ENCODE measurements at places on chromosomes 7 and 10.

DNA sequence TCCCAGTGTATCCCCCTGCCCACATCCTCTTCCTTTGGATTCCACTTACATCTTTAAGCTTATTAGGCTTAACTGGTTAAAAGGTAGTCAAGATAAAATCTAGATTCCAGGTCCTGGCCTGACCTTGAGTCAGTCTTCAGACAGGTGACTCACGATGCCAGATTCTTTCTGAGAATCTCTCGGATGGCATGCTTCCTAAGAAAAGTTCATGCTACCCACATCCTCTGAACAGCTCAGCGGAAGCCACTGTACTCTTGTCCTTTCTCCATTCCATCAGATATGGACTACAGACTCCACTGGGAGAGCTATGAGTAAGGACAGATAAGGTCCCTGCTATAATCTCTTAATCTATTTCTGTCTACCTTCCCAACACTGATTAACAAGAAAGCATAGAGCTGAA is 43.4 kb downstream of the DNMBP start:
- DNase-seq, result no peak

GRCh38 chr7:93055543-93056107 is 62.2 kb downstream of the SAMD9 start:
- DNase-seq, result no peak

DNA sequence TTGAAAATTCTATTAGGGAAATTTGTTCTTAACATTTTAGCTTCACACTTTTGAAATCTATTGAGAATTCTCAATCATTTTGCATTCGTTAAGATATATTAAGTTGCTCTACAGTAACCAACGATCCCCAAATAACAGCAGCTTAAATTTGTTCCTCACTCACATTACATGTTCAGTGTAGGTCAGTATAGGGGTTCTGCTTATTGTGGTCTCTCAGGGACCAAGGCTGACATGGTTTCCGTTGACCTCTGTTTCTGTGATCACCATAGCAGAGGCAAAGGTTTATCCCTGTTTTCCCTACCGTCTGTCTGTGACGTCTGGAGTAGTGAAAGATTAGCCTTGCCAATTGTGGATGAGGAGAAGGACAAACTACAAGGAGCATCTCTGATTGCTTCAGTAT is 235.0 kb upstream of the CSTF2T start:
- no peak for DNase-seq

GRCh38 chr7:45156516-45157272 is 897 bp upstream of the RAMP3 start:
- no peak for DNase-seq

DNA sequence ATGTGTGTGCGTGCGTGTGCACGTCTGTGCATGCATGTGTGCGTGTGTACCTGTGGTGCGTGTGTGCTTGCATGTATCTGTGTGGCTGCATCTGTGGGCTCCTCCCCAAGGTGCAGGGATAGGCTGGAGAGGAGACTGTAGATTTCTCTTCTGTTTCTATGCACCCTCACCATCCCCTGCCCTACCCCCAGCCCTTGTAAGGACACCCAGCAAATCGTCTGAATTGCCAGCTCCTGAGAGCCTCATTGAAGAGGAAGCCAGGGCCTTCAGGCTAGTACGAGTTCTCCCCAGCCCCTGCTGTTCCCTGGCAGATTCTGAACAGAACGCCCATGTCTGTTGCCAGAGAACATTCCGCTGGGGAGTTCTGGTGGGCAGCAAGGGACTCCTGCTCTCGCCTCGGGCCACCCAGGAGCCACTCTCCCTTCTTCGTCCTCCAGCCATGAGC is 17.0 kb upstream of the TRIM8 start:
- no peak for DNase-seq

- DNase-seq, result no peak
Observed at GRCh38 chr10:97119058-97119745, 66.6 kb downstream of the SLIT1 start.

DNA sequence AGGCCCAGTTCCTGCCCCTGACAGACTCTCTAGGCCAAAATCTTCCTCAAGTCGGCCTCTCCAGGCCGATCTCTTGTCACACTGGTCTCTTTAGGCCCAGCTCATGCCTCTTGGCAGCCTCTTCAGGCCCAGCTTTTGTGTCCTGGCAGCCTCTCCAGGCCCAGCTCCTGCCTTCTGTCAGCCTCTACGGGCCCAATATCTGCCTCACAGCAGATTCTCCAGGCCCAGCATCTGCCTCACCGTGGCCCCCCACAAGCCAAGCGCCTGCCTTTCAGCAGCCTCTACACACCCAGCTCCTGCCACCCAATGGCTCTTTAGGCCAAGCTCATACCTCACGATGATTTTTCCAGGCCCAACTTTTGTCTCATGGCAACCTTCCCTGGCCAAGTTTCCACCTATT is 33.0 kb upstream of the VKORC1L1 start:
- no peak for DNase-seq

DNA sequence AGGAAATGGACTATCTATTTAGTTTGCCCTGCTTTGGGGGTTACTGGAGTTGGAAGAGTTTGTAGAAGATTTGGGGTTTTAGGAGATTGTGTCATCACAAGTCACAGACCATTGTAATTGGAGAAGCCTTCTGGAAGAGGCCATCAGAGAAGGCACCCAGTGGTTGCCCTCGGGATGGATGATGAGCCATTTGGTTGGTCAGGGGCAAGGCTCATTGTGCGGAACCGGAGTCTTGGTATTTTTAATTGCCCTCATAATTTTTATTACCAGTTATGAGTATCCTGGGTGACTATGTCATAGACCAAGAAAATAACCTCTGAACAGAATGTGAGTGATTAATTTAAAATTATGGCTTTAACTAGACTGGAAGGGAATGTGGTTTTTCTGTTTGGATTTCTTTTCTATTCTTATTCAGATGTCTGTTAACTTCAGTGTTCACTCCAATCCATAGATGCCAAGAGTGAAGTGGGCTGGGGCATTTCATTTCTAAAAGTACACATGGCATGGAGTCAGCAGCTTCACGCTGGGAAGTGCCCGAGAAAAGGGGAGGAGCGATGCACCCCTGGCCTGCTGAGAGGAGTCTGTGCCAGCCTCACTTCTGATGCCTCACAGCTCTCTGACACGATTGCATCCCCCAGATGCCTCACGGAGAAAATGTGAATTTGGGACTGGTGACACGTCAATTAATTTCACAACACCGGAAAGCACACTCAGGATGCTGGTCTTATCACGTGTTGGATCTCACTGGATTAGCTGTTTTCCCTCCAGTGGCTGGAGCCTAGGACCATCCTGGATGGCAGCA is 225.6 kb upstream of the IGFBP3 start:
- DNase-seq, result no peak

GRCh38 chr10:29993319-29993915 is 66.0 kb downstream of the JCAD start:
- DNase-seq, result no peak

GRCh38 chr10:122233857-122234348 is 37.2 kb upstream of the BTBD16 start:
- DNase-seq, result no peak

DNA sequence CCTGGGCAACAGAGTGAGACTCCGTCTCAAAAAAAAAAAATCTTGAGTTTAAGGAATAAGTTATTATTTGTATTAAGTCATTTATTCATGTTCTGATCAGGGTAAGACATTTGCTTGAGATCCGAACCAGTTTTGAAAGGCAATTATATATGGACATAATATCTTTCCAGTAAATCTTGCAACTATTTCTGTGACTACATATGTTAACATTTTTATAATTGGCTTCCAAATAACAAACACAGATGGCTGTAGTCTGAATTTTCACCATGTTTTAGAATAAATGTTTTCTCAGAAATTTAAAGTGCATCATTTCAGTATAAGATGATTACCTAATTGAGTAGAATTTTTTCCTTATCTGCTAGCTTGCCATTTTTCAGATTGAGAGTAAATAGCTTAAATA is 21.2 kb downstream of the AKAP9 start:
- no peak for DNase-seq

DNA sequence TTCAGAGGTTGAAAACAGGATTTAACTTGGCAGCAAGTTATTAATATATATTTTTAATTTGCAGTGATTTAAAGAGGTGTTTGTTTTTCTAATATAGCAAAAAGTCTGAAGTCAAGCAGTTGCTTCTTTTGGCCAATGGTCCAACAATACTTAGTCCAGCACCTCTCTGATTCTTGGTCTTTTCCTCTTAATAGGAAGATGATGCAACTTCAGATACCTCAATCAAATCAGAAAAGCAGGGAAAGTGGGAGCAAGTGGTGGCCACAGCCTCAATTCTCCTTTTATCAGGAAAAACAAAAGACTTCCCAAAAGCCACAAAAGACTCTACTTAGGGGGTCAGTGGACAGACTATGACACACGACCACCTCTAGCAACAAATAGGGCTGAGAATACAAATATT is 133.6 kb upstream of the LRGUK start:
- no peak for DNase-seq

GRCh38 chr7:66015440-66016130 is 33.6 kb upstream of the GUSB start:
- no peak for DNase-seq

- DNase-seq, result no peak
Observed at GRCh38 chr7:2872296-2872874, 28.3 kb upstream of the GNA12 start.

DNA sequence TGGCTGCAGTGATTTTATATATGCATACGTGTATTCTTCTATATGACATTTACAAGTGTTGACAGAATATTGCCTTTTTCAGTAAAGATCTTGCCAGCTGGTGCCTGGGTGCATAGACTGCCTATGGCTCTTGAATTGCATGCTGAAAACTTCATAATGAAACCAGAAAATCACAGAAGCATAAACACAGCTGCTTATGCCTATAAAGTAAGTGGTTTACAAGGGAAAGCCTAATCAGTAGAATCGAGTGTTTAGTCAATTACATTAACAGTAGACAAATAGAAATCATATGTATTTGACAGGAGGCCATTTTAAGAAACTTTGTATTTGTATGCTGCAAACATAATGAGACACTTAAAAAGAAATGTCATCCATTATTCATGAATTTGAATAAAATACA is 82.5 kb downstream of the TMEM168 start:
- DNase-seq, result no peak

Measured in transverse colon (tissue), 4 donors.